ENCODE measurements at places on chromosomes 12 and 14.

GRCh38 chr12:95874452-95874851 is 15.7 kb downstream of the SNRPF start:
- DNase-seq: no peak

- no peak for DNase-seq
Observed at GRCh38 chr14:26190646-26191045, 407.2 kb downstream of the NOVA1 start.

DNA sequence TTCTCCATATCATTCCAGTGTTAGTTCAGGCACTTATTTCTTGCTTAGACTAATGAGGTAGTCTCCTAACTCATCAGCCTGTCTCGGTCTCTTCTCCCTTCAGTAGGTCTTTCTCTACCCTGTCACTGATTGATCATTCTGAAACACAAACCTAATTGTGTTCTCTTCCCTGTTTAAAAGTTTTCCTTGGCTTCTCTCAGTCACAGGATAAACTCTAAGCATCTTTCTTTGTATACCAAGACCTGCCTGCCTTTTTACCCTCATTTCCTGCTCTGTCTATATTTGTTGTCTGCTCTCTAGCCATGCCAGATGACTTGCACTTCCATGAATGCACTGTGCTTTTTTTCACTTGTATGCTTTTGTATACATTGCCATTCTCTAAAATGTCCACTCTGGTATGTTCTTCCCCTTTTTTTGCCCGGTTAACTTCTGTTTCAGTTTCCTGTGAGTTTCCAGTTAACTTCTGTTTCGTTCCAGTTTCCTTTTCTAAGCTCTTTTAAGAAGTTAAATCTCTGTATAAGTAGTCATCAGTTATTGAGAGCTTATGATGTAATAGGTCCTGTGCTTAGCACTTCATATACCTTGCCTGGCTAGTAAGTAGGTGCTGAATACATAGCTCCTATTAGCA is 12.8 kb downstream of the DIP2B start:
- DNase-seq: no peak

GRCh38 chr12:52023182-52023975 is 16.6 kb downstream of the TAMALIN start:
- DNase-seq: peak; percentile 84

- DNase-seq: no peak
Observed at GRCh38 chr12:58557171-58557570, 363.1 kb downstream of the LRIG3 start.

GRCh38 chr12:94150240-94151121 is 2.1 kb downstream of the PLXNC1 start:
- DNase-seq: peak; percentile 34

DNA sequence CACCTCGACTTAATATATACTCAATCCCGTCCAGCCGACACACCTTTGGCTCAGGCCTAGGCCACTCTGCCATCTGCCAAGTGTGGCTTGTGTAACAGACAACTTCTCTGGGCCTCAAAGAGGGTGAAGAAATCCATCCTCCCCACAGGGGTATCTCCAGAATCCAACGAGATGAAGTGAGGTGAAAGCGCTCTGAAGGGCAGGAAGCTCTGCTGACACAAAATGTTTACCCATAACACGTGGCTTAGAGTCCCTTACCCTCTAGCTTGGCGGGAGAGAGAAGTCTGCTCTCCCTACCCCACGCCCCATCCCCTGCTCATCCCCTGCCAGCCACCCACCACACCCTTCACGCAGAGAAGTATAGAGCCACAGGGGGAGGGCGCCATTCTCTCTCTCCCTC is 13.0 kb downstream of the ZBTB39 start:
- no peak for DNase-seq

DNA sequence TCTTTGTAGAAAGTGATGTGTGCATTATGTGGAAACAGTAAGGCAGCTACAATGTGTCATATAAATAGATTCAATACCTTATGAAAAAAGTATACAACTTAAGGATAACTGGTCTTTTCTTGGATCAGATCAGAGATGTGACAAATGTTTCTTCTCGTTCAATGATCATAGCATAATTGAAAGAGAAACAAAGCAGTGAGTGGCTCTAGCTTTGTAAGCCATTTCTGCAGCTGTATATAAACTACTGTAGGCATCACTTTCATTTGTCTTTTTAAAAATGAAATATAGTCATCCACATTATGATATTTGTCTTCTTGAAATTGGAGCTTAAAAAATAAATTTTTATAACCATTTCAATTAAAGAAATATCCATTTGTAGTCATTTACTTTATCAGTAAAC is 63.8 kb upstream of the LMO3 start:
- no peak for DNase-seq

DNA sequence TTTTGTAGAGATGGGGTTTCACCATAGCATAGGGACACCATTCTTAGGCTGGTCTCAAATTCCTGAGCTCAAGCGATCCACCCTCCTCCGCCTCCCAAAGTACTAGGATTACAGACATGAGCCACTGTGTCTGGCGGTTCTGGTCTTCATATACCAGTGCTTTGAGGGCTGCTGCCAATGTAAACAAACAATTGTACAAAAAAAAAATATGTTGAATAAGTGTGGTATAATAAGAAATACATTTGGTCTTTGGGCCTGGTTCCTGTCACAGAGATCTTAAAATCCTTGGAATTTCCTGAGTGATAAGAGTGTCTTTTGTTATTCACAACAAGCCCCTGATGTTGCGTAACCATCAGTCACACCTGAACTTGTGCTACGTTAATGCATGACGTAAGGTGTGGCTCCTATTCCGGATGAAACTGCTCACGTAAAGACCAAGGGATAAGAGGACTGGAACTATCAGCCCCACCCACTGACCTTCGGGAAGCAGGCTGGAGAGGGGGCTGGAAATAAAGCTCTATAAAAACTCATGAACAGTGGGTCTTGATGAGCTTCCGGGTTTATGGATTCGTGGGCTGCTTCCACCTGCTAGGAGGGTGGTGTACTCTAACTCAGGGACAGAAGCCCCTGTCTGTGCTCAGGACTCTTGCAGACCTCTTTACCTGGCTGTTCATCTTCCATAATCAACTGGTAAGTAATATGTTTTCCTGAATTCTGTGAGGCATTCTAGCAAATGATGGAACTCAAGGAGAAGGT is 16.5 kb upstream of the RIMKLB start:
- DNase-seq: no peak

DNA sequence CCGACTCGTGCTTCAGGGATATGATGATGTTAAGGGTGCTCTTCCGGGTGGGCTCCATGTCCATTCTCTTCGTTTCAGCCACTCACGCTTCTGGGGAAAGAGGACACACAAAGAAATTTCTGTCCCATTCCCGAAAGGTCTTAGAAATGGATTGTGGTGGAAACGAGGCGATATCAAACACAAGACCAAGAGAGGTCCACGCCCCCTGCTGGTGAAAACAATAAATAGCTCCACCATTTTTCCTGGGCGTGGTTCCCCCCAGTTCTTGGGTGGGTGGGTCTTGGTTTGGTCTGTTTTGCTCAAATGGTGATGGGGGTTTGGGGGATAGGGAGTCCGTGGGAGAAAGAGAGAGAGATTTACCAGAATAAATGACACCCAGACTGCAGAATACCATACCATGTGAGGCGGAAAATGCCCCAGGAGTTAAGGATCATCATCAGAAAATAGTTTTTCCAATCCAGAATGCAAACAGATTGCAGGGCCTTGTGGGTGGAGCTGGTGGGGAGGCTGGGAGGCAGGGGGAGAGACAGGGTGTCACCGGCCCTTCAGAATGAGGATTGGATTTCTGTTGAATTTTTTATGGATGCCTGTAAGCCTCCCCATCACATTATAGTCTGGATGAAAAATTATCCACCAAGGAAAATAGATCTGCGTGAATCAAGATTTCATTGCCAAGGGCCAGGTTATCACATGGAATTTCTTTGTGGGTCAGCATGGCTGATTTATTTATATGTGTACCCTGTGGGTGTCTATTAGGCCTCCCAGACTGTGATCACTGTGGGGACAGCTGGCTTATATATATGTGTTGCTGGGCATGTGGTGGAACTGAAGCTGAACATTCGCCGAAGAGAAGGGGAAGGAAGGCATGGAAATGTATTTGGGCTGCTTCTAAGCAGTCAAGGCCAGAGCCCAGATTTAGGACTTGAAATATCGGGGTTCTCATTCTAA is 55.8 kb downstream of the SRRM4 start:
- no peak for DNase-seq

GRCh38 chr14:100872259-100873095 is 31.0 kb downstream of the RTL1 start:
- no peak for DNase-seq

- no peak for DNase-seq
Observed at GRCh38 chr12:89566615-89567014, 40.8 kb upstream of the POC1B start.

- DNase-seq: no peak
Observed at GRCh38 chr12:273382-273781, 10.7 kb upstream of the SLC6A13 start.

- no peak for DNase-seq
Observed at GRCh38 chr14:66649498-66649897, 141.6 kb downstream of the GPHN start.
